ENCODE measurements at places on chromosomes 4 and X. TPM values are rescaled to one million over a fixed set of nuclear protein-coding genes. Genes with fewer than 3 reads are reported as not detected.

Gene CSAG3
- polyA plus RNA-seq = 0.12 TPM

Gene SMIM10
- 2.7 TPM for polyA plus RNA-seq

Gene ABCG2
- 35.9 TPM for polyA plus RNA-seq

Gene TBC1D9
- polyA plus RNA-seq = 11.4 TPM

Gene EVC
- polyA plus RNA-seq = 0.22 TPM

Gene BEX3
- 82.2 TPM for polyA plus RNA-seq

Gene AADAT
- not detected for polyA plus RNA-seq

Gene SMIM9
- polyA plus RNA-seq = not detected

Gene GAGE12E
- not detected for polyA plus RNA-seq

Gene TIGD4
- 2.7 TPM for polyA plus RNA-seq

Gene ASB5
- polyA plus RNA-seq = 0.81 TPM

Gene CT45A10
- polyA plus RNA-seq = not detected

Gene GATB
- 16.5 TPM for polyA plus RNA-seq

Gene PAK3
- 0.53 TPM for polyA plus RNA-seq

Gene GAGE12D
- not detected for polyA plus RNA-seq

Gene ASB12
- not detected for polyA plus RNA-seq

Gene NOX1
- polyA plus RNA-seq = not detected

Gene PDGFC
- 2.4 TPM for polyA plus RNA-seq

Gene RAB33A
- 1.1 TPM for polyA plus RNA-seq

Gene CITED1
- polyA plus RNA-seq = 0.86 TPM

Gene ZCCHC13
- polyA plus RNA-seq = not detected

Gene PABPC4L
- polyA plus RNA-seq = 2.9 TPM

Gene RIPPLY1
- not detected for polyA plus RNA-seq

Gene TGIF2LX
- not detected for polyA plus RNA-seq

Gene F8A2
- polyA plus RNA-seq = not detected

Gene SYTL5
- 4.1 TPM for polyA plus RNA-seq

Gene MAMLD1
- polyA plus RNA-seq = 2.2 TPM

Gene NPY1R
- 1.5 TPM for polyA plus RNA-seq

Gene CCDC110
- polyA plus RNA-seq = not detected
